ENCODE measurements at places on chromosomes 12 and 14.

DNA sequence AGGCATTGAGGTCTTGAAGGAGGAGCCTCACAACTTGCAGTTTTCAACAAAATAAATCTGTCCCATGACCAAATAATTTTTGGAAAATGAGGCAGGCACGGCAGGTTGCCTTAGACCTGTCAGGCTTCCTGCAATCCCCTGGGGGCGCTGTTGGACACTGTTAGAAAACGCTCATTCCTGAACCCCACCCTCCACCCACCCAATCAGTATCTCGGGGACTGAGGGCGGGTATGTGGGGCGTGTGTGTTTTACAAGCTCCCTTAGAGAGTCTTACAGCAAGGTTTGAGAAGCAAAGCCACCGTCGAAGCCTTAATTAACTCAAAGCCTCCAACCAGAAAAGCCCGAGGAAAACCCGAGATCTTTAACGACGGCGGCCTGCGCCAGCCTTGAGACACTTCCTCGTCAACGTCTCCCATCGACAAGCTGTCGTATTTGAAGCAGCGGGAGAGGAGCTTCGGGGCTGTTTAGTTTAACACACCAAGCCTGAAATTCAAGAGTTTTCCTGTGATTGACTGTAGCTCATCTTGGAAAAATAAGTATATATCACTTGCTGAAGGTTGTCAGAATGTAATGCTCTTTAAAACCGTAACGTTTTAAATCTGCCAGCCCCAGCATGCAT is 123.0 kb downstream of the GLT1D1 start:
- ATAC-seq, result no peak

DNA sequence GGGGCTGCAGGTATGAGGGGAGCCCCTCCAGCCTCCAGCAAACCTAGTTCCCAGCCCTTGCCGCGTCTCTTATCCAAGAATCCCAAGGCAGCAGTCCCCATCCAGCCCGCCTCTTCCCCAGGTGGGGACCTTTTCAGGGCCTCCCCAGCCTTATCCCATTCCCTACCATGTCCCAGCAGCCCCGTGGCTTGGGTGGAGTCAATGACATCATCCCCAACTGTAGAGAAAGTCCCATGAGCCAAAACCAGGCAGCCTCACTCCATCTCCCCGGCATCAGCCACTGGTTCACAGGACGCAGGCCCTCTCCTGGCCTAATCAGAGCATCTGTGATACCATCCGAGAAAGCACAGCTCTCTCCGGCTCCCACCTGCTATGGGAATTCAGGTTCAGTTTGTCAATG is 131.0 kb downstream of the NCOR2 start:
- ATAC-seq, result peak; percentile 49

DNA sequence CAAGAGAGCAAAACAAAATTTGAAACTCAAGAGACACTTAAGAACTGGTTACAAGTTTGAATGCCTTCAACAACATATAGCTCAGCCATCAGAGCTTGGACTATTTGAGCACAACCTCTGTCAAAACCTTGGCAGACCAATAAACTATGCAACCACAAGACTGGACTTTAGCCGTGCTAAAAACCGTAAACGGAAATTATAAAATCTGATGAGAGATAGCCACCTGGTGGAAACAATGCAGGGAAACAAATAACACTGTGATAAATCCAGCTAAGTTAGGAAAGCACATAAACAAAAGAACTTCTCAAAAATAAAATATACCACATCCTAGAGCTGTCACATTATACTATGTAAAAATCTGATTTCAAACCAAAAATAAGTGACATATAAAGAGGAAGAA is 1074.2 kb upstream of the NOVA1 start:
- no peak for ATAC-seq

- ATAC-seq, result no peak
Measured at GRCh38 chr14:68669111-68669511, 123.8 kb downstream of the ZFP36L1 start.

DNA sequence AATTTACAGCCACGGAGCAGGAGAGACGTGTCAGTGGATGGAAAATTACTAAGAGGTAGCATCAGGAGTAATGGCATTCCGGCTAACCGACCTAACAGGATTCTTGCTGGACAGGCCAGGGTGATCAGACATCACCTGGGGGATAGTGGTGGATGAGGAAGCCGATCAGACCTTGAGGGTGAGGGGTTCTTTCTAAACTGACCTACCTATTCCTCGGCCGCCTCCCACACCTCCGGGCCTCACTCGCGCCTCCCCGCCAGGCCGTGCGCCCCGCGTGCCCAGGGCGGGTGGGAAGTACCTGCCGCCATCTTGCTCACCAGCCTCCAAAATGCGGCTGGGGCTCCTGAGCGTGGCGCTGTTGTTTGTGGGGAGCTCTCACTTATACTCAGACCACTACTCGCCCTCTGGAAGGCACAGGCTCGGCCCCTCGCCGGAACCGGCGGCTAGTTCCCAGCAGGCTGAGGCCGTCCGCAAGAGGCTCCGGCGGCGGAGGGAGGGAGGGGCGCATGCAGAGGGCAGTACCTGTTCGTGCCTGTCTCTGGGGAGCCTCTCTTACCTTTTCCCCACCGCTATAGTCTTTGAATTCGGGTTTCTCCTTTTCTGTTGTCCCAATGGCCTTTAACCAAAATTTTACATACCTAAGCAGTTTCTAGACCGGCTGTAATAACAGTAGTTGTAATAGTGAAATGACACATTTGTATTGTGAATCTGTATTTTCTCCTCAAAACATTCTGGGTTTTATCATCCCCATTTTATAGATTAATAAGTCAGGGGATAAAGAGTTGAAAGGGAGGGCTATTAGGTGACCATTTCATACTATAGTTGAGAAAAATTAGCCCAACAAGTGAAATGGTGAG is at the start of gene TMPRSS12:
TSS of gene TMPRSS12 (plus strand) at position 290 of the 857 bp plus-strand sequence. CDS start at position 329, 39 bp downstream.
- ATAC-seq, result no peak
